ENCODE measurements at places on chromosomes 16 and 17. TPM values are rescaled to one million over a fixed set of nuclear protein-coding genes. Genes with fewer than 3 reads are reported as not detected.

The HEATR9 gene
- polyA plus RNA-seq: not detected

DNA sequence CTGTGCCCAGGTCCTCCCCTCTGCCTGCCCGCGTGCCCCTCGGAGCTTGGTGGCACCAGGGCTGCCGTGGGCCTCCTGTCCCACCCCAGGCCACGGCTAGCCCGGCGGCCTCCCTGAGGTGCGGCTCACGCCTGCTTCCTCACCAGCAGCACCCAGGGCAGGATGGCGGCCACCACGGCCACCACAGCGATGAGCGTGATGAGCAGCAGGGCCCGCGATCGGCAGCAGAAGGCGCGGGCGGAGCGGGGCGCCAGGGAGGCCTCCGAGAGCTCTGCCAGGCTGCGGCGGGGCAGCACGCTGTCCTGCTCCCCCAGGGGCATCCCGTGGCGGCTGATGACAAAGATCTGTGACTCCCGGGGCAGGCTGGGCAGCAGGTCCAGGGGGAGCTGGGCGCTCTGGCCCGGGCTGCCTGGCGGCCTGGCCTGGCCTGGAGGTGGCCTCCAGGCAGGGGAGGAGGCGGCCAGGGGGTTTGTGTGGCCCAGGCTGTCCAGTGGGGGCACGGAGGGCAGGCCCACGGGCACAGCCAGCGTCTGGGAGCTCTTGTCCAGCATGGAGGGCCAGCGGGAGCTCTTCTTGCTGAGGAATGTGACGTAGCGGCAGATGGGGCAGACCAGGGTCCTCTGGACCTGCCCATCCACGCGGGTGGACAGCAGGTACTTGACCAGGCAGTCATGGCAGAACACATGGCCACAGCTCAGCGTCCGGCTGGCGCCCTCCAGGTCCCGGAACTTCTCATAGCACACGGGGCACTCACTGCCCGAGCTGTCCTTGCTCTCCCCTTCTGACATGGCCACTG is 4.8 kb downstream of the RNF222 start:
- DNase-seq: no peak

DNA sequence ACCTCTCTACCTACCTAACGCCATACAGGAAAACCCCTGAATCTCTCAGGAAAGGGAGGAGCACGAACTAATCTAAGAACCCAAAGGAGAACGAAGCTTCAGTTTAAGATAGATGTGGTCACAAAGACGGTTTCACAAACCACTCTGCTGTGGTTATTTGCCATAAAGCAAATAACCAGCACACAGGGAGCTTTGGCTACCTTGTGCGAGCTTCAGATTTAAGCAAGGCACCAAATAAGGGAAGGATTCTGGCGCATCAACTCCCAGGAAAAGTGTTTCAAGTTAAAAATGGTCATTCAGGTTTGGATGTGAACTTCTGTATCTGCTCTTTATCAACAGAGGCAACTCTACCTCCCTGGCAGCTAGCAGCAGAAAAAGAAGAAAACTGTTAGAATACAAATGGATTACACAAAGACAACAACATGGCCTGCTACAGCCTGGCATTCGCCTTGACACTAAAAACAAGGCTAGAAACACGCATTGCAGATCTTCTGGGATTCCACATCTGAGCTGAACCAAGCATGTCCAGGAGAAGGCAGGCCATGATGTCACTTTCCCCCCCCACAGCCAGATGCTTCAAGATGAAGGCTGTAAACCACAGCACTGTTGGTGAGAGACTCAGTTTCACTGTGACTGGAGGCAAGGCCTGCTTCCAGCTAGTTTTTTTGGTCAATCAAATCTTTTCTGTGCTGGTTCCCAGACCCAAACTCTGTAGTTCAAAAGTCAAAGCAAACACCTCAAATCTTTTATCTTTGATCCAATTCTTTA is 43.6 kb downstream of the SMG6 start:
- DNase-seq: no peak

The STAC2 gene
- polyA plus RNA-seq: 3.4 TPM

DNA sequence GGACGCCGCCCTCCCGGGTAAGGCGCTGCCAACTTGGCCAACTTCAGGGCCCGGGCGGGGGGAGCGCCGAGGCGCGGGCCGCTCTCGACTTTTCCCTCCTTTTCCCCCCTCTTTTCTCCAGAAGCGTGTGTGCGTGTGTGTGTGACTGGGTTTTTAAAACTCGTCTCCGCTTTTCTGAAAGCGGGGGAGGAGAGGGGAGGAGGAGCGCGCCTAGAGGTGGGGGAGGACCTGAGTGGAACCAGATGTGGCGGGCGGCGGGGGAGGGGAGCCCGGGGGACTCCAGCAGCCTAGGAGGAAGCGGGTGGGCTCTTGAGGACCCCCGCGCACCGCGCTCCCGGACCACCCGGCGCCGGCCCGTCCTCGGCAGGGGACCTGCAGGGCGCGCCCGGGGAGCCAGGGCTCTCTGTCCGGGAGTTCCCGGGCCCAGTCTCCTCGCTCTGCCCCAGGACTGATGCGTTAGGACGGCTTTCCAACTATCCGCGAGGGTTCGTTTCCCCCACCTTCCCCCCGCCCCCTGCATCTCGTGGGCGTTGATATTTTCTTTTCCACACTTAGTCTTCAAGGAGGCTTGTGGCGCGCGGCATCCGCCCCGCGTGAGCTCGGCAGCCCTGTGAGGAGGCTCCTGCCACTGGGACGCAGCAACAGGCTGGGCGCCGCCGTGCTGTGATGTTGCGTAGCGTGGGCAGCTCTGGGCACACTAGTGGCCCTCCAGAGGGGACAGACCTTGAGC is 599 bp downstream of the MRC2 start:
- DNase-seq: peak; percentile 50
